ENCODE measurements at places on chromosomes 1 and 21. TPM values are rescaled to one million over a fixed set of nuclear protein-coding genes. Genes with fewer than 3 reads are reported as not detected.

DNA sequence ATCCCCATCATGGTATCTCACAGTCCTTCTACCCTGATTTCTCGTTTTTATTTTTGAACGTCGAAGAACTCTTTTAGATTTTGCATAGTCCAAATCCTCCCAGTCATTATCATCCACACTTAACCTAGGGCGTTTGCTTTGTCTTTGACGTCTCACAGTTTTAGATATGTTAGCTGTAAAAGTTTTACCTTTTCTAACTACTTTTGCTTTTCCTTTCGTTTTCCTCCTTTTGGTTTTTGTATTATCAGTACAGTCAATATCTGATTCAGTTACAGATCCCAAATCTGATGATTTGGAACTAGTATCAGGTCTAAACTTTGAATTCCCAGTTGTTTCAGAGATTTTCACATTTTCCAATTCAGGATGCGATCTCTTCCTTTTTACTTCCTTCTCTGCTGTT is 13.1 kb upstream of the PSMG1 start:
- no peak for DNase-seq

- no peak for DNase-seq
Observed at GRCh38 chr1:183080406-183080805, 57.2 kb downstream of the LAMC1 start.

GRCh38 chr1:217027403-217028080 is 304.3 kb upstream of the ESRRG start:
- no peak for DNase-seq

PTGS2 gene
- 23.9 TPM for total RNA-seq
